Stimulated activated CD4-positive, alpha-beta T cell treated with anti-CD3 and anti-CD28 coated beads, Interleukin-15, amount 100 ng/mL, for 48 hours (primary cell): ENCODE measurements at places on chromosomes 11 and 22.
A peak's percentile ranks its signal among the peaks of the same experiment; 100 is the strongest.

DNA sequence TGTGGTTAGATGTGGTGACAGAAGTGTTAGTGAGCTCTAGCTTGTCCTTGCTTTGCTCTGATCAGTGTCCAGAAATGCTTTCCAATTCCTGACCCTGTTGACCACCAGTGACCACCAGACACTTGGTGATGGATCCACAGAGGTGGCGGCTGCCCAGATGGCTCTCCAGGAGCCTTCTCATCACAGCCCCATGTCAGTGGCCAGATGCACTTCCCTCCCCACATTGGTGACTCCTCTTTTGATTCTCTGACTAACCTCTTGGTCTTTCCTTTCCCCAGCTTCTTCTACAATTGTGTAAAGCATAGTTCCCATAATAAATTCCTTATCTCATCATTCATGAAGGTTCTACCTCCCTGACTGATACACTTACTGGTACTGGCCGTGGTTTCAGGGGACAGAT is 40.1 kb upstream of the CXCR5 start:
- DNase-seq = no peak

DNA sequence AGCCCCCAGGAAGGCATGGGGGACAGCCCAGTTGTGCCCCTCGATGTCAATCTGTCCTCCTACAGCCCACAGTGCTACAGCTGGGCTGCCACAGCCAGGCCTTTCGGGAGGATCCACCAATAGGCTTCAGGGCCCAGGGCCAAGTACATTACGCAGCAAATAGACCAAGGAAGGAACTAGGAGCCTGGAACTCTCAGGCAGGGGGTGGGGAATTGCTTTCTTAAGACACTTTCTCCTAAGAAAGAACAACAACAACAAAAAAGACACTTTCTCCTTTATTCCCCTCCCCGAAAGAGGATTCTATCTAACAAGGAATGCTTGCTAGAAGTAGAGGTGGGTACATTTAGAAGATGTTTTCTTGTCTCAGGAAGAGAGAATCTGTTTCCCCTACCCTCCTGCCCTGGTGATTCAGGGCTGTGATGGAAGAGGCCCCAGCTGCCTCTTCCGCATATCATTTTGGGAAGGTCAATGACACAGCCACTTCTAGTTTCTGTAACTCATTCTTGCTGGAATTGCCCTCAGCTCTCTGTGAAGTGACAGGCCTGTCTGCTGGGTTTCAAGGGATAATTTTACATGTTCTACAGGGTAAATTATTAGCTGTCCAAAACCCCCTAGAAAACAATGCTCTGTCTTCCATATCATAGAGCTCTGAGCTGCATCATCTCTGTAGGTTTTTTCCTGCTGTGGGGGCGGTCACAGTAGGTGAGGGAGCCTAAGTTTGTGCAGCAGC is 6.0 kb upstream of the MALAT1 start:
- no peak for DNase-seq

GRCh38 chr11:34859496-34859895 is 56.7 kb downstream of the APIP start:
- DNase-seq = no peak

DNA sequence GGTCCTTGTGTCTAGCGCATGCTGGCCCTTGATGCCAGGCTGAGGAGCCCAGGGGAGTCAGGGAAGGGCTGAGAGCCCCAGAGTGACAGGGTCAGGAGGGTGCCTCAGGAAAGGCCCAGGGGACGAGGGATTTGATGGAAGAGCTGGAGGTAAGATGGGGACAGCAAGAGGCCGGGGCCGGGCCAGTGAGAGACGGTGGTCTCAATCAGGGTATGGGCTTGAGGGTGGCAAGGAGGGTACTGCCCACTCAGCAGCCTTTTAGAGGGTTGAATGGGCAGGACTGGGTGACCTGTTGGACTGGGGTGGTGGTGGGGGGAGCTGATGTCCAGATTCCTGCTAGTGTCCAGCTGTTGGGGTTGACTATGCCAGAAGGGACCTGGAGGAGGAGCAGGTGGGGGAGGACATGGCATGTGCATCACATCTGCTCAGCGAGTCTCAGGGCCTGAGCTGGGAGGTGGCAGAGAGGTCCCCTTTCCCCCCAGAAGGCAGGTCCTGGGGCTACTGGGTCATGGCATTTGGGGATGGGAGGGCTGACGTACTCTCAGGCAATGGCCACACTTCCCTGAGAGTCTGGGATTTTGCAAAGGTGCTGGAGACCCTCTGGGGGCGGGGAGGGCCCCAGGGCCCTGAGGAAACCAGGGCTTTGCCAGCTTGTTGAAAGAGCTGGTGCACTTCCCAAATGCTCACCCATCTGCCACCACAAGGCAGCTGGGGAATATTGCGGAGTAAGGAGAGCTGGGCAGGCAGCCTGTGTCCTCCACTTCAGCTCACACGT is 18.4 kb downstream of the MYO7A start:
- DNase-seq = no peak

- DNase-seq = no peak
These were observed 33.0 kb downstream of the PI4KA start for GRCh38 chr22:20825624-20826023.

- no peak for DNase-seq
These were observed 45.3 kb upstream of the SERPIND1 start for GRCh38 chr22:20728523-20729190.

DNA sequence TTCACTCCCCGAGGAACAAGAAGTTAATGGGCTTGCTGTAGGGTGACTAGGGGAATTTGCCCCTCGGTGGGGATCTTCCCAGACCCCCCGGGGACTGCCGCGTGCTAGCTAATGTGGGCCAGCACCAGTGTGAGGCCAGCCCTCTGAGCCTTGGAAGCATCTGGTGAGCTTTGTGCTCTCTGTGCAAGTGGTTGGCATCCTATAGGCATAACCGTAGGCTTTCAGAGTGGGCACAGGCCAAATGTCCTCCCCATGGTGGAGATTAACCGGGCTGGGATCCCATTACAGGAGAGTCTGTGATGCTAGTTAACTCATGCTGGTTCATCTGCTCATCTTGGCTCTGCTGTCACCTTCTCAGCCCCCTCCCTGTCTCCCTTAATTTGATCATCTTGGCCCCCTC is 125.7 kb downstream of the TRIM29 start:
- no peak for DNase-seq

GRCh38 chr11:24661331-24661730 is 164.5 kb downstream of the LUZP2 start:
- no peak for DNase-seq

DNA sequence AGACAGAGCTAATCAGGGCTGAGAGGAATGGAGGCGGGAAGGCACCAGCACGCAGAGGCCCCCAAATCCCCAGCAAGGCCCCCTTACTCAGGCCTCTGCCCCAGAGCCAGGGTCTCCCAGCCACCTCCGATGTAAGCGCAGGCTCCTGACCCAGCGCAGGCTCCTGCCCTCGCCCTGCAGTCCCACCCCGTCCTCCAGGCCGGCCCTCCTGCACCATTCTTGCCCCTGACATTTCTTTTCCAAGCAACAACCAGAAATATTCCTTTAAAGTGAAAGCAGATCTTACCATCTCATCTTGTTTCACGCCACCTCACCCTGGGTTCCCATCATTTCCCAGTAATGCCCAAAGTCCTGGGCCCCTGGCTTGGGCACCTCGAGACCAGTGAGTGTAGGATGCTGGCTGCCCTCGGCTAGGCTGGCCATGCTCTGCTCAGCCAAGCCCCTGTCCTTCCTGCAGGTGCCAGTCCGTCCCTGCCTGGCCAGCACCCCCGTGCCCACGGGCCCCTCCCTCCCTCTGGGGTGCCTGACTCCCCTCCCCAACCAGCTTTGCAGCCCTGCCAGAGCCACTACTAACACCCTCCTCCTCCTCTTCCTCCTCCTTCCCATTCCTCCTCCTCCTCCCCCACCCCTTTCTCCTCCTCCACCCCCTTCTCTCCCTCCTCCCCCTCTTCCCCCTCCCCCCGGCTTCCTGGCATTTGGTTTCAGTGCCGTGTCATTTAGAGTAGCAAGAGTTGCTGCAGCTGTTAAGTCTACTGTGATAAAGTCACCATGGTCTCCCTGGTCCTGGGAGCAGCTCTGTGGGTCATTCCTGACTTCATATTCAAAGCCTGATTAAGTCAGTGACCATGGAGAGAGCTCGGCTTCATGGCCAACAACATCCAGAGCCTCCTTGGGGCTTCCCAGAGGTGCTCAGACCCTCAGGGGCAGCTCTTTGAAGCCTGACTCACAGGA is 78.7 kb downstream of the PIWIL3 start:
- DNase-seq = no peak

- DNase-seq = no peak
These were observed 4.8 kb upstream of the SLC3A2 start for GRCh38 chr11:62875698-62876478.

DNA sequence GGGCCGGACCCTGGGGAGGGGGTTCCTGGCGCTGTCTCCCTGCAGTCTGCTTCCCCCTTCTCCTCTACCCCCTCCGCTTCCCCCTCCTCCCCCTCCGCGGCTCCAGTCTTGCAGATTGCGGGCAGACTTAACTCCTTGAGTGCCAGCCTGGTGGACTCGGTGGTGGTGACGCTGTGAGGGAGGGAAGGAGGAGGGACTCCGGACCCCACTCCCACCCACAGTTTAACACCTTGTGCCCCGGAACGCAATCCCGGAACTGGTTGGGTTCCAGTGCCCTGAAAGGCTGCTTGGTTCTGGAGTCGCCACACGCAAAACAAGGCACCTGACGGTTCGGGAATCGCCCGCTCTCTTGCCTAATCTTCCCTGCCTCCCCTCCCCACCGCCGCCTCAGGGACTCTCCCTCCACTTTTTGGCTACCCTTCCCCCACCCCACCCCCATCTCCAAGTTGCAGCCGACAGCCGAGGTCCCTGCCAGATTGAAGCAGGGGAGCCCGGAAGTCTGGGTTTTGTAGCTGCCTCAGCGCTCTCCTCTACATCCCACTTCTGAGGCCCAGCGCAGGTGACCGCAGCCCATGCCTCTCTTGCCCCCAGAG is 3.9 kb upstream of the BCL9L start:
- DNase-seq = peak; percentile 69

DNA sequence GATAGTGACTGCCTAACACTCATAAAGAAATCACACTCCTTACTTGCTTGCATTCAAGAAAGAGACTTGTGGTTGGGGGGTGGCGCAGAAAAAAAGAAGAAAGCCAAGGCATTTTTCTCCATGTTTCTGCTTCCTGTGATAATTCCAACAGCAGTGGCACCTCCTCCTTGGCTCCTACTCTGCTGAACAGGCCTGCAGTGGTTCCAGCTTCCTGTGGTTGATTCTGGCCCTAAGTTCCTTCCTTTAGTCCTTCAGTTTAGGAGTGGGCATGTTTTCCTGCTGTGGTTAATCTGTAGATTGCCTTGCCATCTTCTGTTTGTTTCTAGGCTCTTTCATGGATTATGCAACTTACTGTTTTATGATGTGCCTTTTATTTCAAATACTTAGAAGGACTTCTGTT is 940.4 kb downstream of the DLG2 start:
- no peak for DNase-seq

DNA sequence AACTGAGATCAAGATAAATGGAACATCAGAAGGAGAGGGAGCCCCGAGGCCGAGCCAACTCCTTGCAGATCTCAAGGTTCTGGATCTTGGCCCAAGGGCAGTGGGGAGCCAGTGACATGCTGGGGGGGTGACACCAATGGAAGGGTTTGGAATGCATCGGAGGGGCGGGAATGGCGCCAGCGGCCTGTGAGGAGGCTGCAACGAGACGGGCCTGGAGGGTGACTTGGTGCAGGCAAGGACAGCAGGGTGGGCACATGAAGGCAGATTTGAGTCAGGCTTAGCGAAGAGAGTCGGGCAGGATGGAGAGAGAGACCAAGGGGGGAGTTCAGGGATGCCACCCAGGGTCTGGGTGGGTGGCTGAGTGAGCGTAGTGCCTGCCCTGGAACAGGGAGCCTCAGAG is 23.2 kb downstream of the ELFN2 start:
- no peak for DNase-seq

DNA sequence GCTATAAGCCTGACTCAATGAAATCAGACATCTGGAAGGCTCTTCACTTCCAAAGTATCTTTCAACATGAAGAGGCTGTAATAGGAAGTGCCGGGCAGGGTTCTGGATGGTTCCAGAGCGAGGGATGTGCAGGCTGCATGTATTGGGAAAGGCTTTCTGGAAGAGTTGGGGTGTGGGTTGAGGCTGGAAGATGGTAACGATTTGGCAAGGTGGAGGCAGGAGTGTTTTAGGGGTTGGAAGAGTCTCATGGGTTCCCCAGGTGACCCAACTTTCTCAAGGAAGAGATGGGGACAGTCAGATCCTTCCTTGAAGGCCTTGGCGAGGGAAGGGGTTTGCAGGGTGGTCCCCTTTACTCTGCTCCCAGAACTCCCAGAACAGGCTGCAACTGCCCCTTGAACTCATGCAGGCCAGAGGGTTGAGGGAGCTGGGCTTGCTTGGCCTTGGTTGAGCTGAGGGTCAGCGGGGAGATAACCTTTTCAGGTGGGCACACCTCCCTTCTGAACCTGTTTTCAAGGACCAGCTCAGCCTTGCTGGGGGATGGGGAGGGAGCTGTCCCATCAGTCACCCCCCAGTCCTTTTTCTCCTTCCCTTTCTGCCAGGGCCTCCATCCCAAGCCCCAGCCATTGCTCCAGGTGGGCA is 9.4 kb upstream of the POU2F3 start:
- no peak for DNase-seq

- DNase-seq = no peak
These were observed 14.1 kb downstream of the HRAS start for GRCh38 chr11:521177-521688.

GRCh38 chr11:64570341-64570740 is 20.7 kb upstream of the SLC22A12 start:
- DNase-seq = no peak

GRCh38 chr11:70509476-70509875 is 111.1 kb downstream of the CTTN start:
- no peak for DNase-seq

DNA sequence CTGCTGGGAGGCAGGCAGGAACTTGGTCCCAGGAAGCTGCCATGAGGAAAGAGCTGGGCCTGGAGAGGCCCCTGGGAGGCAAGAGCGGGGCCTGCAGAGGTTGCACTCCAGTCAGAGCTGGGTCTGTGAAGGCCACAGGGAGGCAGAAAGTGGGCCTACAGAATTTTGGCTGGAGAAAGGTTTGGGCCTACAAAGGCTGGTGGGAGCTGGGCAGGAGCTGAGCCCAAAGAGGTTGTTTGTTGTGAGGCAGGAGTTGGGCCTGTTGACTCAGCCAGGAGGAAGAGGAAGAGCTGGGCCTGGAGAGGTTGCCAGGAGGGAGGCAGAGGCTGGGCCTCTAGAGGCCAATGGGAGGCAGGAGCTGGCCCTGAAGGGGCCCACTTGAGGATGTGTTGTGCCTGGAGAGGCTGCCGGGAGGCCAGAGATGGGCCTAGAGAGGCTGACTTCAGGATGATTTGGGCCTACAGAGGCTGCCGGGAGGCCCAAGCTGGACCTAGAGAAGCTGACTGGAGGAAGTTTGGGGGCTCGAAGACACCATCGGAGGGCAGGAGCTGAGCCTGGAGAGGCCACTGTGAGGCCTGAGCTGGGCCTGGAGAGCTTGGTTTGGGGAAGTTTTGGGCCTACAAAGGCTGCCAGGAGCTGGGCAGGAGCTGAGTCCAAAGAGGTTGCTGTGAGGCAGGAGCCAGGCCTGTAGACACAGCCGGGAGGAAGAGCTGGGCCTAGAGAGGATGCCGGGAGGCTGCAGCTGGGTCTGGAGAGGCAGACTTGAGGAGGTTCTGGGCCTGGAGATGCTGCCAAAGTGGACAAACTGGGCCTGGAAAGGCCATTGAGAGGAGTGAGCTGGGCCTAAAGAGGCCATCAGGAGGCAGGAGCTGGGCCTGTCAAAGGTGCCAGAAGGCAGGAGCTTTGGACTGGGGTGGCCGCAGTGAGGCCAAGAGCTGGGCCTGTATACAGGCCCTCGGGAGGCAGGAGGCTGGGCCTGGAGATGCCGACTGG is 40.7 kb downstream of the OR4C45 start:
- DNase-seq = no peak
